NCI-H69 (cell line): ENCODE measurements at places on chromosomes 5 and 9.
A peak's percentile ranks its signal among the peaks of the same experiment; 100 is the strongest.

GRCh38 chr9:88694625-88695024, 159.6 kb downstream of the NXNL2 start:
- no peak for DNase-seq

DNA sequence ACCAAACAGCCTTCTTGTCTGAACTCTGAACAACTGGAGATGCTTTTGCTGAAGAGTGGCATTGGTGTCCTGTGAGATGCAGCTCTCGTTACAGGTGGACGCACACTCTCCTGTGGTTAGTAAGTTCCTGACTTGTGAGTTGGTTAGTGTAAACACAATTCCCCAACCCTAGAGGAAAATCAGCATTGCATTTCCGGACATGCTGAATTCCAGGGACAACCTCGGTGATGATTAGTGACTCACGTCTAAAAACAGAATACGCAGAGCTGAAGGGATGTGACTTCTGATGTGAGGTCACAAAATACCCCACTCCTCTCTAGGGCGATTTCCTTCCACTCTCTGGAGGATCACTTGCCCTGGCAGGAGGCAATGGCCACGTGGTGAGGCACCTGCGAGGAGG, 5.0 kb downstream of the OR2V2 start:
- DNase-seq: no peak

DNA sequence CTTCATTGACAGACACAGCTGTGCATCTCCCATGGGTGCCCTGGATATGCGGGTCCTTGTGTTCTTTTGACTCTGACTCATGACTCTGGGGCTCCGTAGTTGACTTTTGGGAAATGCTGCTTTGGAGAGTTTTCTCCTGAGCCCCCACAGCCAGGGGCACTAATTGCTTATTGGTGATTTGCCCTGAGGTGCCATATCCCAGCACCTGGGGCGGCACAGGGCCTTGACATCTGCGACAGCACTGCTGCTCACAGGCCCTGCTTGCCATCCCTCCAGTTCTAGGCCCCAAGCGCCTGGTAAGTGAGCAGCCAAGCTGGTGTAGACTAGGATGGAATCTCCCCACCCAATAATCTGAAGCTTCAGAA, 75.1 kb downstream of the AMBP start:
- DNase-seq: no peak

DNA sequence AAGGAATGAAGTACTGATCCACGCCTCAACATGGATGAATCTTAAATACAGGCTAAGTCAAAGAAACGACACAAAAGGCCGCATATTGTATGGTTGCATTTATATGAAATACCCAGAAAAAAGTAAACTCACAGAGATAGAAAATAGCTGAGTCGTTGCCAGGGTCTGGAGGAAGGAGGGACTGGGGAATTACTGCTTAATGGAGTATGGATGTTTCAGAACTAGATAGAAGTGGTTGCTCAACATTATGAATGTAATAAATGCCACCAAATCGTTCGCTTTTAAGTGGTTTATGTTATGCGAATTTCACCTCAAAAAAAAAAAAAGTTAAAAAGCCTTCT, 784 bp upstream of the MSANTD3 start:
- DNase-seq: peak; percentile 41

DNA sequence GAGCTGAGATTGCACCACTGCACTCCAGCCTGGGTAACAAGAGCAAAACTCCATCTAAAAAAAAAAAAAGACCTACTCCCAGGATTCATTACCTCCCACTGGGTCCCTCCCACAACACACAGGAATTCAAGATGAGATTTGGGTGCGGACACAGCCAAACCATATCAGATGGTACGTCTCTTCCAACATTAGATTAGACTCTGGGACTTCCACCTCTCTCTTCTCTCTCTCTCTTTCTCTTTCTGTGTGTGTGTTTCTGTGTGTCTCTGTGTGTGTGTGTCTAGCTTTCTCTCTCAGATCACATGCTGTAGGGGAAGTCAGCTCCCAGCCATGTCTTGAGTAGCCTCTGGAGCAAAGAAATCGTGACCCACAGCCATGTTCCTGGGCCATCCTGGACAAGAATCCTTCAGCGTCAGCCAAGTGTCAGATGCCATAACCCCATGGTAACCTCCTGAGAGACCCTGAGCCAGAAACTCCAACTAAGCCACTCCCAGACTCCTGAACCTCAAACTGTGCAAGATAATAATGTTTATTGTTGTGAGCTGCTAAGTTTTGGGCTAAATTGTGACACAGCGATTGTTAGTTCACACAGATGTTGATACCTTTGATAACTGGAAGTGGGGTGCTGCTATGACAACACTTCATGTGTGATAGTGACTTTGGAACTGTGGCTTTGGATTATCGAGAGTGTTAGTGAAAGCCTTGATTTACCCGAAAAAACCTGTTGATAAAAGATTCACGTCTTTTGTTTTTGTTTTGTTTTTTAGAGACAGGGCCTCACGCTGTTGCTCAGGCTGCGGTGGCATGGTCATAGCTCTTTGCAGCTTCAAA, 4.1 kb upstream of the CMBL start:
- DNase-seq: no peak

- DNase-seq: no peak
Measured at GRCh38 chr5:178155065-178155464, 1.4 kb upstream of the NHP2 start.

GRCh38 chr9:79573412-79573923, 1.7 kb downstream of the TLE4 start:
- peak; percentile 61 for DNase-seq

GRCh38 chr9:121613009-121613752, 38.3 kb upstream of the DAB2IP start:
- peak; percentile 91 for DNase-seq

DNA sequence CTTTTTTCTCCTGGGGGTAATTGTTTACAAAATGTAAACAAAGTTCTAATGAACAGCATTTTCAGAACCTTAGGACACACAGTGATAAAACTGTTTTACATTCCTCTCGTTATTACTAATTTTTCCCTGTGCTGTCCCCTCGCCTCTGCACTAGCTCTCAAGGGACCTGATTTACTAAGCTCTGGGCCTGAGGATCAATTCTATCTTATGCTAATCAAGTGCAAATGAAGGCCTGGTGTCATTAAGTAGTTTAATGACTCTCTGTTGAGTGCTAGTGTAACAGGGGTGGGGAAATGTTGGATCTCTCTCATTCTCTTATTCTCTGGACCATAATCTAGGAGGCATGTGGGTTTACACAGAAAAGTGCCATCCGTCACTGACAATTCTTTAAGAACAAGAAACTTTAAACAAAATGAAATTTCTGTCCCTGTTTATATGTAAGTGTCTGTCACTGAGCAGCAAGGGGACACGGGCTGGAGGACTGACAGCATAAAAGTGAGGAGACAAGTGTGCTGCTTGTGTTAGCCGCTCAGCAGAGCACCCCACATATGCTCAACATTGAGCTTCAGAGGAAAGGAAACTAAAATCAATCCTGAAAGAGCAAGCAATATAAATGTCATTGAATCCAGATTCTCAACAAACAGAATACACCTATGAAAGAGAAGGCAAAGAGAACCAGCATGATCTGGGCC, 115.4 kb downstream of the WDR41 start:
- no peak for DNase-seq

GRCh38 chr9:70484232-70485130, 70.0 kb upstream of the KLF9 start:
- DNase-seq: peak; percentile 76

GRCh38 chr5:84632418-84632817, 247.7 kb upstream of the EDIL3 start:
- DNase-seq: no peak

- peak; percentile 97 for DNase-seq
Measured at GRCh38 chr9:107737987-107738743, 248.6 kb upstream of the KLF4 start.
